ENCODE measurements at places on chromosomes 6 and 20. TPM values are rescaled to one million over a fixed set of nuclear protein-coding genes. Genes with fewer than 3 reads are reported as not detected.

The POM121L2 gene
- total RNA-seq, result not detected

The NOTCH4 gene
- total RNA-seq, result 0.60 TPM

DNA sequence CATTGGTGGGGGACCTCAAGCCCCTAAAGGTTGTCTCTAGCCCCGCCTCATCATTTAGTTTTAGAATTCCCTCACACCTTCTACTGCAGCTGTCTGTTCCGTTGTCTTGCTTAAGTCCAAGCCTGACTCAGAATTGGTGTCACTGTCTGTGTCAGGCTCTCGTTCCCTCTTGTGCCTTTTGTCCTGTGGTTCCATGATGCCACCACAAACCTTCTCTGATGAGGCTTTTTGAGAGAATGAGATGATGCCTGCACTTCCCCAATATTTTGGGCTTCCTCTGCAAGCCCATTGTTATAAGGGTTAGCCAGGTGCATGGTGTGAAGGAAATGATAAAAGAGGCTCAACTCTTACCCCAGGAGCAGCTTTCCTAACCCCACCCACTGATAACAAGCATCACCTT is 8.1 kb upstream of the AKIRIN2 start:
- no peak overlapping the region for H3K27ac ChIP-seq
- no peak for DNase-seq
- peaks cover 7% of the 10 kb centered on the region for H3K4me1 ChIP-seq
- no peaks in the 10 kb centered on the region for H3K27me3 ChIP-seq

DNA sequence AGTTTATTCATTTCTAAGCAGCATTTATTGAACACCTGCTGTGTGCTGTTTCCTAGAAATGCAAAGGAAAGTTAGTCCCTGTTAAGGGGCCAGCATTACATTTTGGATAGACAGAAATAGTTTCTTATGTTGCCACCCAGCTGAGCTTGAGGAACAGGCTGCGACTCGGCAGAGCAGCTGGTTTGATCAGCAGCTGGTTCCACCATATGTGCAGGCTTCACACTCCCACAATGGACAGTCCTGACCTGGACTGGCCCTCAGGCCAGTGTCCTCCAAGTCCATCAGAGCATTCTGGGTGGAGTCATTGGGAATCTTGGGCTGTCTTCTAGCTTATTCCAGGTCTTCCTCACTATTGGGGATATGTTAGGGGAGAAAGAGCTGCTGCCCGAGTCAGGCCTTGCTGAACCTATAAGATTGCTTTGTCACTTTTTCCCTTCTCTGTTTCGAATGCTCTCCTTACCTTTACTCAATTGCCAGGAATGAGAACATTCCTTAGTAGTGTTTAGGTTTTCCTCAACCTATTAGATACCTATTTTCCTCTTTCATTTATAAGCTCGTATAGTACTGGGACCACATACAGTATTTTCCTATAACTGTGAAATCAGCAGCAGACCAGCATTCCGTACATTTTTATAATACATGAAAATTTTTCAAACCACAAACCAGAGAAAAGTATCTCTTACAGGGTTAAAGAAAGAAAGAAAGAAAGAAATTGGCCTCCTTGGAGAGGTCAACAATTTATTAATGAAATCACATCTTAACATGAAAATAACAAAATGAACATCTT is 203.0 kb downstream of the FARS2 start:
- DNase-seq, result no peak
- H3K4me3 ChIP-seq, result no peak overlapping the region
- H3K27me3 ChIP-seq, result no peaks in the 10 kb centered on the region
- peaks cover 13% of the 10 kb centered on the region for H3K4me1 ChIP-seq
- no peak overlapping the region for H3K27ac ChIP-seq

- peaks cover 35% of the 10 kb centered on the region for H3K4me1 ChIP-seq
- peaks cover 4% of the 10 kb centered on the region for H3K36me3 ChIP-seq
- H3K4me3 ChIP-seq, result peak overlapping the region; percentile 59
- no peaks in the 10 kb centered on the region for H3K27me3 ChIP-seq
- no peak for DNase-seq
These were observed 38.8 kb downstream of the PPARD start for GRCh38 chr6:35381132-35381531.

- H3K27me3 ChIP-seq, result no peaks in the 10 kb centered on the region
- H3K27ac ChIP-seq, result peak overlapping the region; percentile 68
- DNase-seq, result no peak
- peaks cover 20% of the 10 kb centered on the region for H3K4me1 ChIP-seq
- H3K36me3 ChIP-seq, result peaks cover 9% of the 10 kb centered on the region
These were observed 27.8 kb downstream of the ACSS1 start for GRCh38 chr20:25030007-25030648.

DNA sequence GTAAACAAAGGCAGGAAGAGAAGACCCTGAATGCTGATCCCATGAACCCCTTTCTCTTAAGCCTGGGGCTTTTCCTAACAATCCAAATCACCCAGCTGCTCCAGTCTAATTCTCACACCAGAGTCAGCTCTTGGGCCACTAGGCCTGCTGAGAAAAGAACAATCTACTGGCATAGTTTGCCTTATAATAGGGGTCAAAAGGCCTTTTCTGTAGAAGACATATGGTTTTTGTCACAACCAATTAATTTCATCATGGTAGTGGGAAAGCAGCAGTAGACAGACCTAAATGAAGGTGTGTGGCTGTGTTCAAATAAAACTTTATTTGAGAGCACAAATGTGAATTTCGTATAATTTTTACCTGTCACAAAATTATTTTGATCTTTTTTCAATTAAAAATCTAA is 994.7 kb upstream of the EPHA7 start:
- no peak for DNase-seq
- H3K27ac ChIP-seq, result no peak overlapping the region
- H3K4me1 ChIP-seq, result no peaks in the 10 kb centered on the region
- no peaks in the 10 kb centered on the region for H3K36me3 ChIP-seq
- no peak overlapping the region for H3K4me3 ChIP-seq
- H3K27me3 ChIP-seq, result no peaks in the 10 kb centered on the region

The COL20A1 gene
- not detected for total RNA-seq

GRCh38 chr6:157376706-157377230 is 4.2 kb upstream of the ZDHHC14 start:
- no peak for DNase-seq
- peaks cover 4% of the 10 kb centered on the region for H3K27me3 ChIP-seq
- no peak overlapping the region for H3K4me3 ChIP-seq
- H3K27ac ChIP-seq, result no peak overlapping the region
- H3K4me1 ChIP-seq, result peaks cover 13% of the 10 kb centered on the region
- H3K36me3 ChIP-seq, result peaks cover 2% of the 10 kb centered on the region

DNA sequence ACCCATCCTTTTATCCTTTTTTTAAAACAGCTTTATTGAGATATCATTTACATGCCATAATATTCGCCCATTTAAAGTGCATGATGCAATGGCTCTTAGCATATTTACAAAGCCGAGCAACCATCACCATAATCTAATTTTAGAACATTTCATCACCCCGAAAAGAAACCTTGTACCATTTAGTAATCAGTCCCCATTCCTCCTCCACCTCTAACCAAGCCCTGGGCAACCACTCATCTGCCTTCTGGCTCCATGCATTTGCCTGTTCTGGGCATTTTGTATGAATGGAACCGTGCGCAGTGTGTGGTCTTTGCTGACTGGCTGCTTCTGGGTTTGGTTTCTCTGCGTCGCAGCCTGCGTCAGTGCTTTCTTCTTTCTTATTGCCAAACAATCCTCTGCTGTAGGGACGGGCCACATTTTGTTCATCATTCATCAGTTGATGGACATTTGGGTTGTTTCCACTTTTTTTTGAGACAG is 10.2 kb upstream of the EEF1A2 start:
- H3K4me1 ChIP-seq, result peaks cover 6% of the 10 kb centered on the region
- H3K4me3 ChIP-seq, result no peak overlapping the region
- DNase-seq, result no peak
- H3K27ac ChIP-seq, result no peak overlapping the region
- peaks cover 49% of the 10 kb centered on the region for H3K27me3 ChIP-seq

The SLA2 gene
- total RNA-seq, result 46.8 TPM

- H3K27ac ChIP-seq, result peak overlapping the region; percentile 57
- no peak for DNase-seq
- no peaks in the 10 kb centered on the region for H3K27me3 ChIP-seq
- H3K4me3 ChIP-seq, result no peak overlapping the region
- peaks cover 17% of the 10 kb centered on the region for H3K4me1 ChIP-seq
These were observed 170.8 kb downstream of the BCAS1 start for GRCh38 chr20:53899351-53900167.

The RIPOR2 gene
- 364 TPM for total RNA-seq

The FOXS1 gene
- total RNA-seq, result not detected

All from T-helper 17 cell (primary cell).